ENCODE measurements at places on chromosomes 16 and 17.
A peak's percentile ranks its signal among the peaks of the same experiment; 100 is the strongest.

GRCh38 chr16:10579965-10580882 lies at the start of gene EMP2:
EMP2 (minus strand) TSS chr16:10580598; CDS start chr16:10547617, 32,981 bp downstream.
- no peak for DNase-seq

GRCh38 chr17:18074566-18075272 lies 13.0 kb upstream of the DRG2 start:
- DNase-seq = no peak

- peak; percentile 36 for DNase-seq
Observed at GRCh38 chr17:30922235-30923030, 688 bp downstream of the ADAP2 start.

DNA sequence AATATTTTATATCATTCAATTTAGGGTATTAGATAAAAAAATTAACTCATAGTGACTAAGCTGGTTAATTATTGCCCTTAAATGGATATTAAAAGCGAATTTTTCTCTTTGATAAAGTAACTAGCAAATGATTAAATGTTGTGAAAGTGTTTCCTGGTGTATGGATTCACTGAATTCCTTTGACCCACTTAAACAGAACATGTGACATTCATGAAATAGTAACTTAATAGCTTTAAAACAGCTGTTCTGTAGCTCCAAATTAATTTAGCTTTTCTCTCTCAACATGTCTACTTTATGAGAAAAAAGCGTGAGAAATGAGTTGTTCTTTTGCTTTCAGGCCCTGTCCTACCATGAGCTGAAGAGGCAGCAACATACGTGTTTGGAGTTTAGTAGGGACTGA lies 36.4 kb upstream of the APPBP2 start:
- DNase-seq = no peak

GRCh38 chr17:81581758-81582157 lies 29.6 kb upstream of the FAAP100 start:
- DNase-seq = no peak

DNA sequence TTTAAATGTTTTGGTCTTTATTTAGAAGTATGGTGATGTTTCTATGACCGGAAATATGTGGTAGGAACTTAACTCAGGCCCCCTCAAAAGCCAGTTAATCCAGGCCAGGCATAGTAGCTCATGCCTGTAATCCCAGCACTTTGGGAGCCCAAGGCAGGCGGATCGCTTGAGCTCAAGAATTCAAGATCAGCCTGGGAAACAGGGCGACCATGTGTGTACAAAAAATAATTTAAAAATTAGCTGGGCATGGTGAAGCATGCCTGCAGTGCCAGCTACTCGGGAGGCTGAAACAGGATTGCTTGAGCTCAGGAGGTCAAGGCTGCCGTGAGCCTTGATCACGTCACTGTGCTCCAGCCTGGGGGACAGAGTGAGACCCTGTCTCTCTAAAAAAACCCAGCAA lies 10.3 kb downstream of the RSL1D1 start:
- no peak for DNase-seq

DNA sequence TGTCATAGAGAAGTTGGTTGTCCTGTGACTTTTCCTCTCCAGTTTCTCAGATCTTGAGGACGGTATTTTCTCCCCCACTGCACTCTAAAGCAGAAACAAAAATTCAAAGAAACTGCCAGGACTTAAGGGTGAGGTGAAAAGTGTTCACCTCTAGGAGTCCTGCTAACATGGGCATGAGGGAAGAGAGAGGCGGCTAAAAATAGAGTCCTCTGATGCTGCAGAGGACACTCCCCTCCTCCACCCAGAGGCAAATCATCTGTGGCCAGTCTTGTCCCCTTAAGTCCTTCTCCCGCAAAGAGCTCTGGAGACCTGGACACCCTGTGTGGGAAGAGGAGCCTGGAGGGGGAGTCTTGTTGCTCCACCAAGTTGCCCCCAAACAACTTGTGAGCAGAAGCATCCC lies 4.7 kb upstream of the DDX19A start:
- DNase-seq = no peak

DNA sequence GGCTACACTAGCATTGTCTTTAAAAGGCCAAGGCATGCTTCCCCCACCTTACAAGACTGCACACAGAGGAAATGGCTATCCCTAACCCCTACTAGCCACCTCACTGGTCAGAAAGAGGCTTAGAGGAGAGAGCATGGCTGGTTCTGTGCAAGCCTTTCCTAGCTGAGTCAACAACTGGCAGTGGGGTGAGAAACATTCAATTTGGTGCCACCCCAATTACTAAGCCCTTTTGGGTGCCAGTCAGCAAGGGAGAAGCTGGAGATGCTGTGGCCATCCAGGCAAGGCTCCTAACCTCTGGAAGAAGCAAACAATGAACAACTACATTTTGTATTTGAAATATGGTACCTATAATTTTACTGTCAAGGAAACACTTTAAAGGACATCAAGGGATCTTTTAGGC lies 4.7 kb upstream of the KAT7 start:
- DNase-seq = no peak

GRCh38 chr16:66484453-66485213 lies 57.5 kb downstream of the BEAN1 start:
- no peak for DNase-seq

DNA sequence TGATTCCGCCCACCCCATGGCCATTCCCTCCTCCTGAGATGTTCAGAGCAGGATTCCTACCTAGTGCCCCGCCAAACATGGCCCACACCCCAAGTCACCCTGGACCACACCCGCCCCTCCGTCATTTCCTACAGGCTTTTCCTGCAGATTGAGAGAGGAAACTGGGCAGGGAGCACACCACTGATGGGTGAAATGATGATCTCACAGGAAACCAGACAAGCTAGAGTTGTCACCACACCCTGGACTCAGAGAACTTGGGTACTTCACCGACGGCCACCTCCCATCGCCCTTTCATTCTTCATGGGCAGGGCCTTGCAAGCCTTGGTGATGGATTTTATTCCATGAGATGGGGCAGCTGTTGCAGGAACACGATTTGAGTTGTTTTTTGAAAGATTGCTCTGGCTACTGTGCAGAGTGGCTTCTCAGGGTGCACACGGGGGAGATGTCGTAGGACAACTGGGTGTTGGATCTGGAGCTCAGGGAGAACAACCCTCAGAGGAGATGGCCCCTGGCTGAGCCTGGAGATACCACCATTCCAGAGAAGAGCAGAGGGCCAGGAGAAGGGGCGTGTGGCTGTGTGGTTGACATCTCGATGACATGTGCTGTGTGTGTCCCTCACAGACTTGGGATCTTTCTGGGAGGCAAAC lies 7.4 kb upstream of the B9D1 start:
- no peak for DNase-seq

DNA sequence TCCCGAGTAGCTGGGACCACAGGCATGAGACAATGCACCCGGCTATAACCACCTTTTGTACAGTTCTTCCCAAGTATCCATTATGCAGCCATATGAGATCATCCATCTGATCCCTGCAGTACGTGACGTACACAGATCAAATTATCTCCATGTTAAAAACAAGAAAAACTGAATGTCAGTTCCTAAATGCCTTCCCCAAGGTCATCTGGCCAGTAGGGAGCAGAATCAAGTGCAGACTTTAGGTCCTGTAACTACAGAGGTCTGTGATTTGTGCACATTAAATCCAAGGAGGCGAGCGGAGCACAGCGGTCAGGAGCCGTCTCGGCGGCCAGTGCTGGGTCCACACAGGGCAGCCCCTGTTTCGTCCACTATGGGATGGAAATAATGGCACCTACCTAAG lies 23.7 kb downstream of the ZCCHC14 start:
- DNase-seq = no peak

DNA sequence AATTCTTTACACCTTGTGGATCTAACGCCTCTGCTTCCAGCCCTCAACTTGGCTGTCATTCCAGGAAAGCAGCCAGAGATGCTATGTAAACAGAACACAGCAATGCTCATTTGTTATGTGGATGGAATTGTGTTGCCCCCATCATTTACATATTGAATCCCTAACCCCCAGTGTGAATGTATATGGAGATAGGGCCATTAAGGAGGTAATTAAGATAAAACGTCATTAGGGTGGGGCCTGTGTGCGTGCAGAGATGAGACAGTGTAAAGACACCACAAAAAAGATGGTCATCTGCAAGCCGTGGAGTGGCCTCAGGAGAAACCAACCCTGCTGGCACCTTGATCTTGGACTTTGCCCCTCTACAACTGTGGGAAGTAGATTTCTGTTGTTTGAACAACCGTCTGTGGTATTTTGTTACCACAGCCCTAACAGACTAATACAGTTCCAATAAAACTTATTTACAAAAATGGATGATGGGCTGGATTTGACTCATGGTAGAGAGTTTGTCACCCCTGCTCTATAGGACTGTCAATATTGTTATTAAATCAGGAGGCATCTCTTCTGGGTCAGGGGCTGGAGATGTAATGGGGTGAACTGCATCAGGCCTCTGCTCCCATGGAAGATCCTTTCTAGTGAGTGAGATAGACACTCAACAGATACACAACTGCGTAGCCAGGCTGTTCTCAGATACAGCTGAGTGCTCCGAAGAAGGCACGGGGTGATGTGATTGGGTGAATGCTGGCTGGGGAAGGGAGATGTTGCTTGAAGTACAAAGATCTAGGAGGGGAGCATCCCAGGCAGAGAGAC lies 339.0 kb downstream of the SNX29 start:
- DNase-seq = no peak

DNA sequence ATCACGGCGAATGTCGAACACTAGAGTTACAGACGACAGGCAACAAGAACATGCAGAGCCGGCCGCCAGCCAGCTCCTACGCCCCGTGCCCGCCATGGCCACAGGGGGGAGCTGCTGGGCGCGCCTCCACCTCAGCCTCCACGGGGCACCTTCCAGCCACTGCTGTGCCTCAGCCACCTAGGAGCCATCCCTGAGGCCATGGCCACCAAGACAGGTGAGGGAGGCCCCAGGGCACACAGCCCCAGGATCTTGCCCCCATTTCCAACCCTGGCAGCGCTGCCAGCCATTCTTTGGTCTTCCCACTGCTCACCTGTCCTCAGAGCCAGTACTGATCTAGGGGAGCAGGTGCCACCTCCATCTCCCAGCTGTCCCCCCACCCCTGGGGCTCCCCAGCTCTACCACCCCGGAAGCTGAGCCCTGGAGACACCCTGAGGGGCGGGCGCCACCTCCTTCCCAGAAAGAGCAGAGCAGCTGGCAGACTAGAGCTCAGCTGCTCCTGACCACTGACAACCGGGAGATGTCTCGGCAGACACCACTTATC lies 11.8 kb downstream of the GNPTG start:
- peak; percentile 86 for DNase-seq

DNA sequence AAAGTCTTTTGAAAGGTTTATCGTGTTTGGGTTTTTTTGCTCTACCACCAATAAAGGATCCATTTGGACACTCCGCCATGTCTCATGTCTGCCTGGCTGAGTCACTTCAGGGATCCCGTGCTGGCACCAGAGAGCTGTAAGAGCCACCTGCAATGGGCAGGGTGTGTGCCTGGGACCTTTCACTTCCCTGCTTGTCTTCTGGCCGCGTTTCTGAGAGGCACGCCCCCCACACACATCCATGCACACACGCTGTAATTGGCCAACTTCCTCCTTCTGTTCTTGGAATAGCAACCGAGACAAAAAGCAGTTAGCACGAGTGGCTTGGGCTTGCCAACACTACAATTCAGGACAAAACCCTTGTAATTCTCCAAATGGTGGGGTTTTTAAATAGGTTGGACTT lies 9.8 kb upstream of the SOST start:
- no peak for DNase-seq

- DNase-seq = no peak
Observed at GRCh38 chr17:6651919-6652452, 424 bp downstream of the C17orf100 start.

DNA sequence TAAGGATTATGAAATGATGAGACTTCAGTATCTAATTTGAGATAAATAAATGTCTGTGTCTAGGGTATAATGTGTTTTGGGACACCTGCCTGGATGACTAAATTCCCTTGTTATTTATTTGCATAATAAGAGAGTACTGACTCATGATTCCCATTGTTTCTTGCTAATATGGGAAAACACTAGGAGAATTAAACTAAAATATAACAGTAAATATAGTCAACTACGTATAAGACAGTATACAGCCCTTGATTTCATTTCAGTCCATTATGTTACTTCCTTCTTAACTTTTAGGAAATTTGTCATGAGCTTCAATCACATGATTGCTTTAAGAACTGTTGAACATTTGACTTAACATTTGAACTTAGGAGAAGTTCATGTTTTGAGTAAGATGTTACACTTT lies 62.4 kb downstream of the VMP1 start:
- no peak for DNase-seq

GRCh38 chr17:64097196-64097936 lies 32.6 kb downstream of the ERN1 start:
- no peak for DNase-seq

DNA sequence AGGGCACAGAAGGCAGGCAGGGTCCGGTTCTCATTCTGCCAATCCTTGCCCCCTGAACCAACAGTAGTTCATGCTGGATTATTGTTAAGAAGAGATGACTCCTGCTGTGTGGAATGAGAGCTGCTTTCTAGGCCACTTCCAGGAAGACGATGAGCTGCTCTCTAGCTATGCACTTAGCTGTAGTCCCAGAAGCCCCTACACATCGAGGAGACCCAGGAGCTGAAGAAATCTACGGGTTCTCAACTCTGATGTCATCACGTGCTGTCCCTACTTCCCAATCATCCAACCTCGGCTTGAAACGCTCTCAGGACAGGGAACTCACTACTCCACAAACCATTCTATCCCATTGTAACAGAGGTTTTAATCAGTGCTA lies 29.0 kb upstream of the EMP2 start:
- DNase-seq = no peak

- DNase-seq = no peak
Observed at GRCh38 chr17:52149626-52150025, 8.9 kb downstream of the CA10 start.

GRCh38 chr16:28311913-28312312 lies 19.6 kb downstream of the SBK1 start:
- no peak for DNase-seq

GRCh38 chr16:10206865-10207264 lies 24.6 kb upstream of the GRIN2A start:
- DNase-seq = no peak

GRCh38 chr16:8552487-8553221 lies 37.7 kb downstream of the TMEM114 start:
- no peak for DNase-seq

DNA sequence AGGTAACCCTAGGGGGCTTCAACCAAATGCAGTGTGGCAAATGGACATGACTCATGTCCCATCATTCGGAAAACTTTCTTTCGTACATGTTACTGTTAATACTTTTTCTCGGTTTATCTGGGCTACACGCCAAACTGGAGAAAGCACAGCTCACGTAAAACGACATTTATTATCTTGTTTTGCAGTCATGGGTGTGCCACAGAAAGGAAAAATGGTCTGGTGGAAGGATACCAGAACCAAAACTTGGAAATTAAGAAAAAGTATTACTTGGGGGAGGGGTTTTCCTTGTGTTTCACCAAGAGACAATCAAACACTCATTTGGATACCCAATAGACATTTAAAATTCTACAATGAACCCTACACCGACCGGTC lies 23.6 kb downstream of the ALOX15B start:
- DNase-seq = no peak

All from activated naive CD8-positive, alpha-beta T cell treated with anti-CD3 and anti-CD28 coated beads, Interleukin-2, amount 10 ng/mL, durations not matched to agents 7 days and 5 days (primary cell).